ENCODE measurements at places on chromosomes 12 and 14. TPM values are rescaled to one million over a fixed set of nuclear protein-coding genes. Genes with fewer than 3 reads are reported as not detected.

TPI1 gene
- total RNA-seq, result 858 TPM

RERG gene
- 7.0 TPM for total RNA-seq

OSGEP gene
- 23.5 TPM for total RNA-seq

RNASE1 gene
- 295 TPM for total RNA-seq

STXBP6 gene
- total RNA-seq, result 23.9 TPM

GZMH gene
- total RNA-seq, result 2.0 TPM

PPP4R4 gene
- 0.18 TPM for total RNA-seq

TMEM132D gene
- total RNA-seq, result not detected

ARHGDIB gene
- 80.0 TPM for total RNA-seq

AQP2 gene
- total RNA-seq, result 0.24 TPM

SDSL gene
- 7.0 TPM for total RNA-seq

DTD2 gene
- 7.6 TPM for total RNA-seq

SOCS2 gene
- 18.4 TPM for total RNA-seq

TMED10 gene
- 327 TPM for total RNA-seq

TSPAN19 gene
- not detected for total RNA-seq
